T follicular helper cell (primary cell): ENCODE measurements at places on chromosomes 3 and 15.

- peak; percentile 41 for DNase-seq
These were observed 9.7 kb upstream of the THUMPD3 start for GRCh38 chr3:9352917-9353752.

DNA sequence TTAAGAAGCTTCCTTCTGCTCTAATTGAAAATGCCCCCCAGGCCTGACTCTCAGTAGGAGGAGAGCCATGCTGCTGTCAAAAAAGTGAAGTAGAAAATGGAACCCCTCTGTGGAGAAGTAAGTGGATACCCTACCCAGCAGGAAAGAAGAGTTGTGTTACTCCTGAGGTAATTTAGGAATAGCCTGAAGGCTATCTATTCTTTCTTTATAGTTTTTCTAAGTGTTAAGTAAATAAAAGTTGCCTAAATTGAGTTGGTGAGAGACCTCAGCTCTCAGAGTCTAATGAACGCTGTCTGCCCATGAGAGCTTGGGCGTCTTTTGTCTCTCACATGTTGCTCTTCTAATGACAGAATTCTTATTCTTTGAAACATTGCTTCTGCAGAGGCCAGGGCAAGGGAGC is 116.2 kb downstream of the NSUN3 start:
- no peak for DNase-seq

DNA sequence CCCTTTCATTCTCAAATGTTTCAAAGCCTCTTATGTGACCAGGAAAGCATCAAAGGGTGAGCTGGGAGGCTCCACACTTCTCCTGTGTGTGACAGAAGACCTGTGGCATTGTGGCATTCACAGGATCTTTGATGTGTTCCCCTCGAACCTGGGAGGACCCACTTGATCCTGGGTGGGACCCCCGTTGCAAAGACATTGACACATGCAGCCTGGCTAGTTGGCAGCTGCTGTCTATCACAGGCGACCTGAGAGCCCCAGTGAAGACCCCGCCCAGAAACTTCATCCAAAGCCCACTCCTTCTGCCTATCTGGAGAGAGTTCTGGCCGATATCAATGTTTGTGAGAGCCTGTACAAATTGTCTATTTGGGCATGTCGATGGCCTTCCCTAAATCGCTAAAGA is 140.4 kb upstream of the ATP2B2 start:
- DNase-seq: no peak

DNA sequence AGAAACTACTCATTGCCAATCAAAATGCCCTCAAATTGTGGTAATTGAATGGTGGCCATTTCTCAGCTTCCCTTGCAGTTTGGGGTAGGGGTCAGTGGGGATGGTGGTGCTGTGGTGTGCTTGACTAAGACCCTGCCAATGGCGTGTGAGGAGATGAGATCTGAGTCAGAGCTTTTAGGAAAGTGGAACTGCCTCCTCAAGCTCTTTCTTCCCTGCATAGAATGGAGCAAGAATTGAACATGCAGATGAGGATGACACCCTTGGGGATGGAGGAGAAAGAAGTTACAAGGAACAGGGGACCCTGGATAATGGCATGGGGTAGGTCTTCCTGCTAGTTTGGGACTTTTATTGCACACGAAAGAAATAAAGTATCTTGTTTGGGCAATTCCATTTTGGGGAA is 188.0 kb downstream of the PEX5L start:
- no peak for DNase-seq

GRCh38 chr3:189664311-189664710 is 33.1 kb downstream of the TP63 start:
- no peak for DNase-seq

DNA sequence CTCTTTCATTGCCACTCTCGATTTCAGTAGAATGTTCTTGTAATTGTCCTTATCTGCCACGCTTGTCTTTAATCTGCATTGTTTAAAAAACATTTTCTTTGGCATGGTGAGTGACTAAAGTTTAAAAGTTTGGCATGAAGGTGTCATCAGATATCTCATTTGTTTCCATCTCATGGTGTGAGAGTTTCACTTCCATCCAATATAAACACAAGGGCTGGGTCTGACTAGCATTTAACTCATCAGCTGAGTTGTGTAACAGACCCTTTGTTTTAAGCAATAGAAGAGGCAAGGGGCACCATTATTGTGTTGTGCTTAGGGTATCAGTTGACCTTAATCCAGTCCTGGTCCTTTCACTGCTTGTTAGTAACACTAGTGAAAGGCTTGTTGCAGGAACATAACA is 49.9 kb upstream of the IL12A start:
- no peak for DNase-seq

DNA sequence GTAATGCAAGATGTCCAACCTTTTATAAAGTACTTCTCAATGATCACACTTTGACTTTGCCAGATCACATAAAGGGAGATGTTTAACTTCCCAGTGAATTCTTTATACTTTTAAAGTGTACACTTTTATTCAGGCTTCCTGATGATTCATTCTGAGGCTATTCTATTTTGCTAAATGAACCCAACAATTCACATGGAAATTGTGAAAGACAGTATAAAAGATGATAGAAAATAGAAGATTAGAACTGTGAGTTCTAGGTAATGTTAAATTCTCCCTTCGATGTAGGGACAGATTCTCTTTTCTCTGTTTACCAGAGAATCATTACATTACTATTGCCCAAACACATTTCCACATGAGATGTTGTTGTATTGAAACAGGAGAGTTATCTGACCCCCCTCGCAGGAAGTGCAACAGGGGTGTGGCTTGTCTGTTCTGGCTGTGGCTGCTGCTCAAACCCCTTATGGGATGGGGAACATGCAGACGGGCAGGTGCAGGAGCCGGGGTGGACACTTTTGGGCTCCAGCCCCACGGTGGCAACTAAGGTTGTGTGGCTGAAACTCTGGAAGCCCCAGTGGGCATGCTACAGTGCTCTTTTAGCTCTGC is 131.3 kb upstream of the LRTM1 start:
- DNase-seq: no peak

GRCh38 chr3:138806376-138807080 is 28.2 kb downstream of the PIK3CB start:
- no peak for DNase-seq

- DNase-seq: no peak
These were observed 72.0 kb upstream of the TTBK2 start for GRCh38 chr15:42992626-42993025.

DNA sequence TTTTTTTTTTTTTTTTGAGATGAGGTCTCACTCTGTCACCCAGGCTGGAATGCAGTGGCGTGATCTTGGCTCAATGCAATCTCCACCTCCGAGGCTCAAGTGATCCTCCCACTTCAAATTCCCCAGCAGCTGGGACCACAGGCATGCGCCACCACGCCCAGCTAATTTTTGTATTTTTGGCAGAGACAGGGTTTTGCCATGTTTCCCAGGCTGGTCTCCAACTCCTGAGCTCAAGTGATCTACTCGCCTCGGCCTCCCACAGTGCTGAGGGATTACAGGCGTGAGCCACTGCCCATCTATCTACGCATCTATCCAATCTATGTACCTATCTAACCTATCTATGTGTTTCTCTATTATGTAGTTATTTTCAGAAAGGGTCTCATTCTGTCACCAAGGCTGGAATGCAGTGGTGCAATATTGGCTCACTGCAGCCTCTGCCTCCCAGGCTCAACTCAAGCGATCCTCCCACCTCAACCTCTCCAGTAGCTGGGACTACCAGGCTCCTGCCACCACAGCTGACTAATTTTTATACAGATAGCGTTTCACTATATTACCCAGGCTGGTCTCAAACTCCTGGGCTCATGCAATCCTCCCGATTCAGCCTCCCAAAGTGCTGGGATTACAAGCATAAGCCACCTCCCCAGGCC is 20.2 kb upstream of the GPX1 start:
- no peak for DNase-seq

DNA sequence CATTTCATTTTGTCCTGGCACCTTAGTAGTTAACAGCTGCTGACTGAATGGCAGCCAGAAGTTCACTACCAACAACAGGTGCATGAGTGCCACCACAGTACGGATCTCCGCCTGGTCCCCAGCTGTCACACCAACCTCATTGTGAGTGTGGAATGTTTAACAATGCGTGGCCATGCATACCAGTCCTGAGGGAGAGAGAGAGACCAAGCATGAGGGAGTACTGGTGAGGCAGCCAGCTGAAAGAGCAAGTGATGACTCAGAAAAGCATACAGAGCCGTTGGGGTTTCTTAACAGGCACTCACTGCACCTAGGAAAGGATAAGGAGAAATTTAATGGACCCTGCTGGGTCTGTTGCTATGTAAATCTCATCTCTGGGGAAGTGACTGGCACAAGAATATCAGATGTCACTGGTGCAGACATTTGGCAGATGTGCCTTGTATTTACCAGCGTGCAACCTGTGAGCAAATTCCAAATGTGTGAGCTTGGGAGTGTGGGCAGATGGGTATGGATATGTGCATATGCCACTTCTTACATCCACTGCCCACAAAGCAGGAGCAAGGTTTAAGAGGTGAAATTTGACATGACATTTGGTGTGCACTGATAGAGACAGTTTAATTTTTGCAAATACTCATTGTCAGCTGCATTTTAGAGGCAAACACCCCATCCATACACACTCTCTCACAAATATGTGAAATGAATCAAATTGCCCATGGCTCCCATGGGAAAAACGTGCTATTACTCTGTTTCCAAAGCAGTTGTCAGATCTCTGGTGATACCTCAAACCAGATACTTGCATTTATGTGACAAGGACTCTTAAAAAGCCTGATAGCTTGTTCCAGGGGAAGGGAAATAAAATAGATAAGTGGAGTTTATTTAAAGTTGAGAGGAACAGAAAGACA is 245.2 kb upstream of the ARPP21 start:
- DNase-seq: no peak
